Cardiac muscle cell (in vitro differentiated cells and primary cell): ENCODE measurements at places on chromosomes 1 and 21. TPM values are rescaled to one million over a fixed set of nuclear protein-coding genes. Genes with fewer than 3 reads are reported as not detected.

DNA sequence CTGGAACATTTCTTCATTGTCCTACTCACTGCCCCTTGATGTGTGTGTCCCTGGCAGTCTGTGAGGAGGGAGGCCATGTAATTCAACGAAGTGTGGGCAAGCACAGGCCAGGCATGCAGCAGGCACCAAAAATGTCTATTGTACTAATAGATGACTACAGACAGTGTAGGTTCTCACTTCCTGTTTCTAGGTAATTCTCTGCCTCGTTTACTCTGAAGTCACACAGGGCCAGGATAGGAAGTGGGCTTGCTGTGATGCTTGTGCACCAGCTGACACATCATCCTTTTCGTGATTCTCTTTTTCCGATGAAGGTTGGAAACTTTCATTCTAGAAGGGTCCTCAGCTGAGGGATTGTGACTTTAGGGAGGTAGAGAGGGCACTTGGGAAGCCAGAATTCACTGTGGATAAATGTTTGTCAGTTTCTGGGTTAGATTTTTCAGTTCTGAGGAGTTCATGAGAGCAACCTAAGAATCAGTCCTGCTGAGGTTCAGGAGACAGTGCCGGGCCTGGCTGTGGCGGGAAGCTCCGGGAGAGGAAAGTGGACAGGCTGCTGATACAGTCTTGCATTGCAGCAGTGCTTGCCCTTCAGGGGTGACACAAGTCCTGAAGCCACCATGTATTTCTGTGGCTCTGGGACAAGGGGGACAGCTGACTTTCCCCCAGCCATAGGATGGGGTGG, 4.3 kb upstream of the CSF1 start:
- DNase-seq, result no peak

DNA sequence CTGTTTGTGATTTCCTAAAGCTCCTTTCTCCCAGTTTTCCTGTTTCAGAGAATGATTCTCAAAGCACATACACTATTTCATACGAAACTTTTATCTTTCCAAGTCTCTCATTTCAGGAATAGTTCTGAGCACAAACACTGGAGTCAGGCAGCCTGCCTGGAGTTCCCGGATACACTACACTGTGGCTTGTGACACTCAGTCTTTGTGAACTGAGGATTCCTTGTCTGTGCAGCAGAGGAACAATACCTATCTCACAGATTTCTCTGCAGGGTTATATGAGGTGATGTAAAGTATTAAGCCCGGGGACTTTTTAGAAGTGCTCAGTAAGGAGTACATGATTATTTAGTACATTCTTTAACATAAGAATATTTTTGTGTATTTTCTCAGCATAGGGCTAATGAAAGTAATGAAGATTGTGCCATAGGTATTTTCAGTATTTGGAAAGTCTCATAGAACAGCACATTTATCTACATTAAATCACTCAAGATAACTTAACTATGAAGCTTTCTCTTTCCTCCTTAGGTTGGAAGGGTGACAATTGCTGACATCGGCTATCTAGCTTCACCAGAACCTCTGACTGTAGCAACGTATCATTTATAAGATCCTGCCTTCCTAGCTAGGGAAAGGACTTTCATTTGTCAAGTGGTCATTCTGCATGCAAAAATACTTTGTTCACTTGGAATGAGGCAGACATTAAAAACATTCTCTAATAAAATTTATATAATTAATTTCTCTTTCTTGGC, 12.9 kb downstream of the GBP2 start:
- DNase-seq, result no peak

GRCh38 chr1:161706482-161707347, at the start of gene FCRLA:
FCRLA (plus strand) TSS chr1:161707229; CDS start chr1:161707265, 36 bp downstream.
- peak; percentile 86 for DNase-seq

DNA sequence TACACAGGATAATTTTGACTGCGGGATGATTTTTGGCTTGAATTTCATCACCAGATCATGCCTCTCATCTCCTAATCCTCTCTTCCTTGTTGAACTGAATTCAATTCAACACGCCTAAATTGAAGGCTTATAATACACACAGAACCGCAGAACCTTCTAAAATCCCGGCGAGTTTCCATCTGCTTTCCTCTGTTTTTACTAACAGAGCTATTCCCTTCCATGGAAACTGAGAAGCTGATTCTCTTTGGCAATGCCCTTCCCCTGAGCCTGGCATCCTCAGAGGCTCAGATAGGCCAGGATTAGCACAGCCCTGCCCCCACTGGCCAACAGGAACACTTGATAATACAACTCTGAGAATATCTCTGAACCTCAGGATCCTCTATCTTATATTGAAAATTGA, 130.2 kb downstream of the CAPN8 start:
- no peak for DNase-seq

GRCh38 chr1:221598122-221598521, 143.8 kb downstream of the DUSP10 start:
- DNase-seq, result no peak

- DNase-seq, result no peak
Measured at GRCh38 chr1:180911640-180912191, 981 bp upstream of the KIAA1614 start.

GRCh38 chr1:166808952-166809351, 30.3 kb upstream of the POGK start:
- no peak for DNase-seq

DNA sequence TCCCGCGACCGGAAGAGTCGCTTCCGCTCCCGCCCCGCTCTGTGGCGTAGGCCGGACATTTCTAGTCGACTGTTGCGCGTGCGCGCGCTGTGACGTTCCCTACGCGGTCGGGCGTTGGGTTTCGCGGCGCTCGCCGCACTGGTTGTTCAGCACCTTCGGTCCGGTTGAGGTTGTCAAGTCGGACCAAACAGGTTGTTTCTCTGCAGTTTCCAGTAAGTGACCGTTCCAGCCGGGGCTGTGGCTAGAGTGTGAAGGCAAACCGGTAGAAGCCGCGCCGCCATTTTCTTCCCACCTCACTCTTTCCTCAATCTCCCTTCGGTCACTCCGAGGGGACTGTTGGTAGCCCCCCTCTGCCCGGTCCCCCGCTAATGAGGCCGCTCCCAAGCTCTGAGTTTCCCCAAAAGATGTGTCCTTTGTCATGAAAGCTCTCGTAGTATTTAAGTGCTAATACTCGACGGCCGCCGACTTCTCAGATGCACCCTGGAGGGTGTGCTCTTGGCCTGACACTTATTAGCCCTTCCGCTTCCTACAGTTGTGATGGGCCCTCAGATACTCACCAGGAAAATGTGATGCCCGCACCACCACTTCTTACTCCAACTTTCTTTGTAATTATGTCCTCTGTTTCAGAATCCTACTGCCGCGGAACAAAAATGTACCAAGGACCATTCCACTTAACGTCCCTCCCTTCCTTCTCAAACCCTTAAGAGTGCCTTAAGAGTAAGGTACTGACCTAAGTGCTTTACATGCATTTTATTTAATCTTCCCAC, 56.3 kb downstream of the TRAF5 start:
- peak; percentile 97 for DNase-seq

GRCh38 chr1:66207484-66207883, 326.5 kb upstream of the SGIP1 start:
- DNase-seq, result peak; percentile 41

DNA sequence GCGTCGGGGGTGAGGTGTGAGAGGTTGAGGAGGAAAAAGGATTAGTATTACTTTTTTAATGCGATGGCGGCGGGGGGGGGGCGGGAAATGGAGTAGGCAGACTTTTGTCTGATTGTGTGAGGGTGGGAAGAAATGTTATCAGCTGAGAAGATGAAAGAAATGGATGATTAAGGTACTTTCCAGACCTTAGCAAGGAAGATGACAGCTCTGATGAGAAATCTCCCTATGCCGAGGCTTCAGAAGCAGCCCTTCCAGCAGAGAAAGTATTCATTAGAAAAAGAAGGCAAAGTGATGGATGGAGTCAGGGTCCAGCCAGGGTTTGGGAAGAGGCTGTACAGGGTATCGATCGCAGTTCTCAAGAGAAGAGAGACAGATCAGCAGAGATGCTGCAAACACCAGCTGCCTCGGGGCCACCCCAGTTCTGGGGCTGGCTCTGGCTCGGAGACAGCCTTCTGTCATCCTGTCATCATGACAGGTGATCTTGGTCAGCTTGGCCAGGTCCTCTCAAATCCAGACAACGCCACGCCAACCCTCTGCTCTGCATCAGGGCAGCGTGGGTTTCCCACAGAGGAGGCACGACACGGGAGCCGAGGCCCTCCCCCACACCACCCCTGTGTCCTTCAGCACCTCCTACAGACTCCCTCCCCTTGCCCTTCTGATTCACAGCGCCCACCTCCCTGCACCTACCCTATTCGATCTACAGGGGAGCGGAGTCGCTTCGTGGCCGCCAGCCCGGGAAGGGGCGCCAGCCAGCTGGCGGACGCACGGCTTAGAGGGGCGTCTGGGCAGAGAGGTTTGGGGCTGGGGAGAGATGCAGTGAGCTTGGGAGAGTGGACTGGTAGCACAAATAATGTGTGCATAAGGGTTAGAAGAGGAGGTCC, 674 bp upstream of the ATXN7L2 start:
- DNase-seq, result peak; percentile 60

DNA sequence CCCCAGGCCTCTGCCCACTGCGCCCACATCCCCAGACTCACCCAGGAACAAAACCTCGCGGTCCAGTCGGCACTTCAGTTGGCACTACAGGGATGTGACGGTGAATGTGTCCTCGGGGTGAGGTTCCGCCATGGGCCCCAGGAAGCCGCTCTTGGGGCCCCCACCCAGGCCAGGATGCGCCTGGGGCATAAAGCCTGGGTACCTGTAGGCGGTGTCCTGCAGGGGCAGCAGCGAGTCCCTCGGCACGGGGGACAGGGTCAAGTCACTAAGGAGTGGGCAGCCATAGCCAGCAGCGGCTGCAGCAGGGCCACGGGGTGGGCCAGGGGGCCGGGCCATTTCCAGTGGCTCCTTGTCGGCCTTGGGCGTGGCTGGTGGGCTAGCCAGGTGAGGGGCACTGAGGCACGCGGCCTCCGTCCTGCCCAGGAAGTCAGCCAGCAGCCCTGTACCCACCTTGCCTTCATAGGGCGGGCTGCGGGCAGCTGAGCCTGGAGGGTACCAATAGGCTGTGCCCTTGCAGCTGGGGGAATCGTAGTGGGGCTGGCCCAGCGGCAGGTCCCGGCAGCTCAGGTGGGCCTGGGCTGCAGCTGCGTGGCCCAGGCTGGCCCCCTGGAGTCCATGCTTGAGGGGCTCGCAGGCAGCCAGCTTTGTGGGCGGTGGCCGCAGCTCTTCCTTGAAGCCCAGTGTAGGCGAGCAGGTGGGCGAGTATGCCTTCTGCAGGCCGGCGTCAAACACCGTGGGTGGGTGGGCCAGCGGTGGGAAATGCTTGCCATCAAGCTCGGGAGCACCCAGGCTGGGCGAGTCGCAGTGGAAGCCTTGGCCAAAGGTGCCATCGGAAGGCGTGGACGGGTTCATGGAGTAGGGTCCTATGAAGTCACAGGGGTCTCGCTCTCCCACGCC, 56.5 kb downstream of the AHDC1 start:
- DNase-seq, result no peak

- DNase-seq, result peak; percentile 69
Measured at GRCh38 chr1:111990878-111991718, 1.6 kb upstream of the KCND3 start.

DNA sequence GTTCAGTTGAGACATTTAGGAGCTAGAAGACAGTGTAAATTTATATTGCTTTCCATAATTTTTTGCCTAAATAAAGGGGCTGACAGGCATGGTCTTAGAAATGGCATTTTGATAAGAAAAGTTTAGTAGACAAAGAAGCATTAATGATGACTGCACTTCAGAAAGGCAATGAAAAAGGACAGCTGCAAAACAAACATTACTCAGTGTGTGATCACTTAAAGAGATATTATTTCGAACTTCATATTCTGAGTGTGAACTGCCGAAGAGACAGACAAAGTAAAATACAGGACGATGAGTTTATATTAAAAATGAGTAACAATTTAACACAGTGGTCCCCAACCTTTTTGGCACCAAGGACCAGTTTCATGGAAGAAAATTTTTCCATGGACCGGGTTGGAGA, 243.1 kb downstream of the DPYD start:
- no peak for DNase-seq

DNA sequence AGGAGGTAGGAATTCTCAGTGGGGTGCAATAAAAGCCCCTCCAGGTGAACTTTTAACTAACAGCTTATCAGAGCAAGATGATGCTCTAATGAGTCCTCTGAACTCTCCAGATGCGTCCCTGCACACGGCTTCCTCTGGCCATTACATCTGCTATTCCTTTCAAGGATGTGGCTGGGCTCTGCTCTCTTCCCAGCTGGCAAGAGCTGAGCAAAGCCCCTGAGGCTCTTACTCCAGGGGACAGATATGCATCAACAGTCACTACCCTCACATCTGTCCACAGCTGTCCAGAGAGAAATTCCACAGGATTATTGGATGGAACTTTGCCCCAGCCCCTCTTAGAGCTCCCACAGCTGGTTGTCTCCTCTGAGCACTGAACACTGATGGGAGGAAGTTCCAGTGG, 267.8 kb downstream of the C1orf94 start:
- no peak for DNase-seq

- DNase-seq, result no peak
Measured at GRCh38 chr1:215597961-215598360, 30.9 kb downstream of the KCTD3 start.

DNA sequence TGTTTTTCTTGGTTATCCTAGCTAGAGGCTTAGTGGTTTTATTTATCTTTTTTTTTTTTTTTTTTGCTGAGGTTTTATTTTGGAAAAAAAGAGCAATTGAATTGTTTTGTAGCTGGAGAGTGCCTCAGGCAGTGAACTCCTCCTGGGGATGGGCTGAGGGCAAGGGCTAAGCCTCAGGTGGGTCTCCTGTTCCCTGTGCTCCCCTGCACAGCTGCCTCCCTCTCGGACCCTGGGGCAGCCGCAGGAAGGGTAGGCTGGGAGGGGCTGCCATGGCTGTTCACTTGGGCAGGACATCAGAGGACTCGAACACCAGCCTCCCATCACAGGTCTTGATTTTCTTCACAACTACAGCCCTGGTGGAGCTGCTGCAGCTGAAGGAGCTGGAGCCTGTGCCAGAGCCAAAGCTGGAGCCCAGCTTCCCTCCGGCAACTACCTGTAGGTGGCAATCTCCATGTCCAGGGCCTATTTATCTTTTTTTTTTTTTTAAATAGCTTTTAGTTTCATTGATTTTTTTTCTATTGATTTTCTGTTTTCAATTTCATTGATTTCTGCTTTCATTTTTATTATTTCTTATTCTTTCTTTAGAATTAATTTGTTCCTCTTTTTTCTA, 28.9 kb downstream of the LEPR start:
- no peak for DNase-seq

DMRTA2 gene
- total RNA-seq, result 0.04 and 0.12 TPM in 2 replicates

CAPN9 gene
- total RNA-seq, result 0.12 and 0.18 TPM in 2 replicates

FHAD1 gene
- 0.53 and 0.74 TPM in 2 replicates for total RNA-seq

WNT3A gene
- not detected in 2 replicates for total RNA-seq

S100A13 gene
- total RNA-seq, result 98.4 and 101 TPM in 2 replicates

NBPF19 gene
- 7.6 and 11.1 TPM in 2 replicates for total RNA-seq

SYTL1 gene
- total RNA-seq, result 14.7 and 23.5 TPM in 2 replicates

MAP1LC3C gene
- total RNA-seq, result 0.11 and 0.18 TPM in 2 replicates

TARDBP gene
- total RNA-seq, result 67.0 and 102 TPM in 2 replicates

ANGPTL1 gene
- total RNA-seq, result 0.04 TPM in 1 of 2 replicates, not detected in the other

LINGO4 gene
- not detected in 2 replicates for total RNA-seq
